ENCODE measurements at places on chromosomes 2 and 18.

GRCh38 chr2:27717070-27717795 lies 53.5 kb downstream of the SLC4A1AP start:
- DNase-seq: no peak

DNA sequence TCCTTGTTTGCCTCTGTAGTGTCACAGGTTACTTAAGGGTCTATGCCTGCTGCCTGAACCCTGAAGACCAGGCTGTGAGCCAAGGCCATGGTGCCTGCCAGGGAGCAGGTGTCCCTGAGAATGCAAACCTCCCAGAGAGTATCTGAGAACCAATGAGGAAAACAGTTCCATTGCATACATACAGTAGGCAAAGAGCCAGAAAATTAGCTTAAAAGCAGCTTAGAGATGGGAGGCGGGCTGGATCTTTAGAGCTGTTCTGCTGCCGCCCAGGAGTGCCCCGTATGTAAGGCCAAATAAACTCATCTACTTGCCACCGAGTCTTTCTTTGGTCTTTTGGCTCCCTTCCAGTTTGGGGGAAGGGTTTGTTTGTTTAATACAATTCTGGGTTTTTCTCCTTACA lies 327.9 kb downstream of the CLIP4 start:
- DNase-seq: no peak

DNA sequence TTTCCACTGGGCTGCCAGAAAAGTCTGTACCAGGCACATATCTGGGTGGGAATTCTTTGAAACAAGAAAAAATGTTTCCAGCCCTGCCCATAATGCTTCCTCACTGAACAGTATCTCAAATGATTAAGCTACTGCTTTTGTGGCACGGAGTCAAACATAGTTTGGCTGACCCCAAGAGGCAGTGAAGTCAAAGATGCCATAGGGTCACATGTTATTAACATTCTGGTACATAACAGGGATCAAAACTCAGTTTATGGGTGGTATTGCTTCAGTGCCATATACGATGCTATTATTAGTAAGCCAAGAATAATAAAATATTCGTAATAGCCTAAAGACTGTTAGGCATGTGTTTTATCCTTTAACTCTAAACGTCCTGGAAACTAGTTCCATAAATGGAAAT lies 112.4 kb downstream of the FEZ2 start:
- DNase-seq: no peak

- no peak for DNase-seq
These were observed 235.1 kb downstream of the ANKRD36B start for GRCh38 chr2:97354576-97354975.

DNA sequence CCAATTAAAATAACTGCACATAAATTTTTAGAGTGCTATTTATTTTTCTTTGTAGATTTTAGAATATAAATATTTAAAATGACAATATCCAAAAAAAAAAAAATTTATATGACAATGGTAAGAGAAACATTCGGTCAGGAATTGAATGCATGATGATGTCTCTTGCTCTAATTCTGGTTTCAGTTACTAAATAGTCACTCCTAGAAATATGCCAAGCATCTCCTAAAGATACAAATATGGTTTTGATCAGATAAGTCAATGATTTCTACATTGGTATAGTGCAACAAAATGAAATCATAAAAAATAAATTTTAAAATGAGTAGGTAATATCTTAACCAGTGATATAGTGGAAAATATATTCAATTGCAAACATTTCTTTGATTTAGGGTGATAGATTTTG lies 95.9 kb upstream of the ACKR3 start:
- no peak for DNase-seq

DNA sequence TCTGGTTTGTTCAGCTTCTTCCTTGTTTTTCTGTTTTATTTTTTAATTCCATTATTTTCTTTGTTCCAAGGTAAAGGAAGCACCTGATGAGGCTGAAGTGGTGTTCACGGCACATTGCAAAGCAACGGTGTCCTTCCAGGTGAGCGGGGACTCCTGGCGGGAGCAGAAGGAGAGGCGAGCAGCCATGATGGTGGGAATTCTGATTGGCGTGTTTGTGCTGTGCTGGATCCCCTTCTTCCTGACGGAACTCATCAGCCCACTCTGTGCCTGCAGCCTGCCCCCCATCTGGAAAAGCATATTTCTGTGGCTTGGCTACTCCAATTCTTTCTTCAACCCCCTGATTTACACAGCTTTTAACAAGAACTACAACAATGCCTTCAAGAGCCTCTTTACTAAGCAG lies 88.4 kb downstream of the DDX18 start:
- no peak for DNase-seq

- DNase-seq: no peak
These were observed 62.9 kb downstream of the ARHGAP15 start for GRCh38 chr2:143192106-143192505.

DNA sequence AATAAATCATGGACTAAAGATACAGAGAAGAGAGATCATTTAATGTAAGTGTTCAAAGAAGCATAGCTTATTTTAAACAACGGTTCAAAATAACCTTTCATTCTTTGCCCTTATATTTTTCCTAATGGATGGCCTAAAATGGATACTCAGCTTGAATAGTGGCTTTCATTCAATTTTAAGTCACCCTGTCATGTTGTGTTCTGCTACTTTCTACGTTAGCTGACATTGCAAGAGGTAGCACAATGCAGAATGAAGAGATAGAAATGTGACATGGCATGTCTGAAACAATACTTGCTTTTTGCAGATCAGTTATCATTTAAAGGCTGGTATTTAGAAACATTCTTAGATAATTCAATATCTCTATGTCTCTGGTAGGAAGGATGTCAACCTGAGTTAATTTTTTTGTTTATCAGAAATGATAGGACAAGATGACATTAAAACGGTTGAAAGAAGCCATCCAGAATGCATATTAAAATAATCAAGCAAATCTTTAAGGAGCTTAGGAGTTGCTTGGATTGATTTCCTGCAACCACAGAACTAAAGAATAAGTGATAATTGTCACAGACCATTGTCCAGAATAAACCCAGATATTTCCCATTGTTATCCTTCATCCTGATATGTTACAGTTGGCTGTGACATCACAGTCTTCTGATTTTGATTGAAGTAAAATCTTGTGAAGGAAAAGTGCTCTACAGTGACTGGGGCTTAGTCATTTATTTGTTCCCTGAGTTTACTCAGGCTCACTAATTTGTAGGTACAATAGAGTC lies 41.7 kb upstream of the CAVIN2 start:
- DNase-seq: no peak

DNA sequence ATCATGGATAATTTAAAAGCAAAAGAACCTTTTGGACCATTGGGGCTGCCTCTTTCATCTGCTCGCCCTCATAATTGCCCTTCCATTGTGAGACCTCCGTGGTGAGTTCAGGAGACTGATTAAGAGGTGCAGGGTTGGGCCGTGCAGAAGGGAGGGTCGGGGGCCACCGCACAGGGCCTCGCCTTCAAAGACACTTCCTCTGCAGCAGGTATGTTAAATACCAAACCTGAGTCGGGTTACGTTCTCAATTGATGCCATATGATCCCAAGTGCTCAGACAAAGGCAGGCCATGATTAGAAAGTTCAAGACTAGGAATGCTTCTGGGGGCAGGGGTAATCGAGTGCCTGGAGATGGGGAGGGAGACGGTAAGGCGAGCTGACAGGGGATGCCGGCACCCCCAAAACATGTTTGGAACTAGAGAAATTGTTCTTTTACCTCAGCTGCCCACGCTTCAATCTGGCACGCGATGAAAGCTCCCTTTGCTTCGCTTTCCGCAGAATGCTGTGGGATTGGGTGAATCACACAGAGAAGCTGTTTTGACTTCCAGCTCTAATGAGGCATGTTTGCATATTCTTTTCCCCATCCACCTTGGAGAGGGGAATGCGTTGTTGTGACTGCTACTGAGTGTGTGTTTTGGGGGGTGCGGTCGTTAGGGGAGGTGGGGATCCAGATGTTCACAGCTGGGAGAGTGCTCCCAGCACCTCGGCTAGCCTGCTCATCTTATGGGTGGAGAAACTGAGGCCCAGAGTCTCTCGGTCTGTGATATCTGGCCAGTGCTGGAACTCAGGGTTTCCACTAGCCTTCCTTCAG lies 309.1 kb downstream of the MYCN start:
- DNase-seq: no peak

Data from KG1 (cell line).